ENCODE measurements at places on chromosomes 4 and X. TPM values are rescaled to one million over a fixed set of nuclear protein-coding genes. Genes with fewer than 3 reads are reported as not detected.

DNA sequence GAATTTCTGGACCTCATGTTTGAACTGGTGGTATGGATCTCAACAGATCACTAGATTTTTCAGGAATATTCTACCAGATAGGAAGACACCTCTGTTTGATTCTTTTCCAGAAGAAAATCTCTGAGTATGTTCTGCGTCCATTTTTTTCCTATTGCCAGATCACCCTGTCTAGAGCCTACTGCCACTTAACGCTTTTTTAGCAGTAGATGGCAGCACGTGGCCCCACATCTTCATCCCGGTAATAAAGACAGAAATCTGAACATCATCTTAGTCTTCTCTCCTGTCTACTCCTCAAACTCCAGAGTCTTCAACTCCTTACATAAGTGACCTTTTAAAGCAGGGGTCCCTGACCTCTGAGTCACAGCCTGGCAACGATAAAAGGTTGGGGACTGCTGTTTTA is 184.7 kb downstream of the TMA16 start:
- DNase-seq, result no peak

- no peak for DNase-seq
Observed at GRCh38 chrX:46341767-46342322, 203.4 kb downstream of the ZNF674 start.

DNA sequence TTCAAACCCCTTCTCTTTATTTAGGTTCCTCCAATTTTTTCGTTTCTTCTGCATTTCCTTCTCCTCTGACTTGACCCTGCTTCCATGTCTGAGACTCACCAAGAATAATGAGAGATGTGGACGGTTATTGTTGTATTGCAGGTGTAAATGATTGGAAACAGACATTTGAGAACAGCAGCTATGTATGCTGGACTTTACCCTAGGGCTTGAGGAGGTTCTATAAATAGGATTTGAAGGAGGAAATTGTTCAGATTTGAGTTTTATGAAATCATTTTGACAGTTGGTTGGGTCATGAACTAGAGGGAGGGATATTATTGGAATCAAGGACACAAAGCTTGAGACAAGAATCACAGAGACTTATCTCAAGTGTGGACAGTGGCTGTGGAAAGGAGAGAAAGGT is 614.6 kb upstream of the CPEB2 start:
- no peak for DNase-seq

DNA sequence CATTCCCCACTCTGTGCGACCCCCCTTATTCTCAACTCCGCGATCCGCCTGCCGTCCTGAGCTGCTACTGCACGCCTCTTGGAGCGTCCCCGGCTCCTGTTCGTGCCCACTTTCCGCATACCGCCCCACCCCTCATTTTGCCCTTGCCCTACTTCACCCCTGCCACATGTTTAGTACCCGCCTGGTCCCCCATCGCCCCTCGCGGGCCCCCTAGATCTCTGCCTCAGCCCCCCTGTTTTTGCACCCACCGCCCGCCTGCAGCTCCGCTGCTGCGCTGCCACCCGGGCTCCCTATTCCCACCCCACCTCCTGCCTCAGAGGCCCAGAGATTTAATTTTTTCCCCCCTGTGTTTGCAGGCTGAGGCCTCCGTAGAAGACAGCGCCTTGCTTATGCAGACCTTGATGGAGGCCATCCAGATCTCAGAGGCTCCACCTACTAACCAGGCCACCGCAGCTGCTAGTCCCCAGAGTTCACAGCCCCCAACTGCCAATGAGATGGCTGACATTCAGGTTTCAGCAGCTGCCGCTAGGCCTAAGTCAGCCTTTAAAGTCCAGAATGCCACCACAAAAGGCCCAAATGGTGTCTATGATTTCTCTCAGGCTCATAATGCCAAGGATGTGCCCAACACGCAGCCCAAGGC is 1.4 kb downstream of the MAGED1 start:
- DNase-seq, result no peak

- no peak for DNase-seq
Observed at GRCh38 chr4:180618396-180618795, 1624.8 kb upstream of the TENM3 start.

Gene MAGEA12
- total RNA-seq, result not detected

DNA sequence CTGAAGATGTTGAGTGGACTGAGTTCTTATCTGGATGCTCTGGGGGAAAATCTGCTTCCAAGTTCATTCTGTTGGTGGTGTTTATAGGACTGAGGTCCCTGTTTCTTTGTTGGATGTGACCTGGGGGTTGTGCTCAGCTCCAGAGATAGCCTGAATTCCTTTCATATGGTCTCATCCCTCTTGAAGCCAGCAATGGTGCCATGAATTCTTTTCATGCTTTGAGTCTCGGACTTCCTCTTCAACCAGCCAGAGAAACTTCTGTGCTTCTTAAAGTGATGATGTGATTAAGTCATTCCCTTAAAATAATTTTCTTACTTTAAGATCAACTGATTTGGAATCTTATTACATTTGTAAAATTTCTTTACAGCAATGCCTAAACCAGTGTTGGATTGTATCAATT is 233.8 kb upstream of the UGT8 start:
- DNase-seq, result peak; percentile 63

Gene AKAP14
- total RNA-seq, result not detected

DNA sequence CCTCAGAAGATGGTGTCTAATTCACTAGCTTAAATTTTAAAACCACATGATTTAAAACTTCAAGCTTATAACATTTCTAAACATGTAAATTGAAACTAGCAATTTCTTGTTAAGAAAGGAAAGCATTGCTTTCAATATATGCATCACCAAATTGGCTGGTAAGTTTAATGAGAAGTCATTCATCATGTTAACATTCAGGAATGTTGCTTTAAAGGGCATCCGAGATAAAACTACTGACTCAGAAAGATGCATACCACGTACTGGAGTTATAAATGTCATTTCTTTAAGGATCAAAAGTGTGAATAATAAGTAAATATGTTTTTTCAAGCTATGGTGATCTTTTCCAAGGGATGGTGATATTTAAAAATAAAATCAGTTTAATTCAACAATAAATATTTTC is 83.3 kb upstream of the VCX2 start:
- DNase-seq, result no peak

Gene ARHGAP4
- 20.2 TPM for total RNA-seq

- no peak for DNase-seq
Observed at GRCh38 chr4:36385951-36386571, 104.6 kb downstream of the DTHD1 start.

DNA sequence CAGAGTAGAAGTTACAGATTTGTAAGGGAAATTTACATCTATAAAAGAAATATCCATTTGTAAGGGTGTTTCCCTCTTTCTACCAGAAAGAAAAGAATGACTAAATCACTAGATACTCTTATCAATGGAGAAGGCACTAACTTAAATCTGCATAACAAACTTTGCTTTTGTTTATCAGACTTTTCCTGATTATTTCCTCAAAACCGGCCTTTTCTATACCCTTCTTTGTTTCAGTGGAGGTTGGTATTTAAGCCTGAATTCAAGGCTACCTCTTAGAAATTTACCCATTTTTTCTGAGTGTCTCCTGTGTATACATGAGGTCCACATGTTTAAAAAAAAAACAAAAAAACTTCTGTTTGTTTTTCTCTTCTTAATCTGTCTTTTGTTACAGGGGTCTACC is 80.4 kb upstream of the GRPR start:
- DNase-seq, result no peak

- DNase-seq, result no peak
Observed at GRCh38 chrX:22912616-22913015, 87.1 kb upstream of the DDX53 start.

DNA sequence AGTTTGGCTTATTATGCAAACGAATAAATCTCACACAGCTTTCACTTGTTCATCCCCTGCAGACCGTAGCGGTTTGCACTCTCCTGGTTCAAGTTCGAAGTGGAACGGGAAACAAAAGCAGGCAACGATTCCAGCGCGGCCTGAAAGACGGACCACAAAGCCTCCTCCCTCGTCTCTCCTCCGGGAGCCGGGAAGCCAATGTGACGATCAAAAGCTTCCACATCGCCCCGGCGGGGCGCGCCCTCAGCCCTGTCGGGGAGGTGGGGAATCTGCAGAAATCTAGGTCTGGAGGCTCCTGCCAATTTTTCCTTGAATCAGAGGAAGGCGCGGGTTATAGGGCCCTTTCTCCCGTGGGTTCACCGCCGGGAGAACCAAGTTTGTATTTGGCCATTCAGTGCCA is 16.9 kb upstream of the ZIC3 start:
- no peak for DNase-seq

- no peak for DNase-seq
Observed at GRCh38 chr4:156954587-156954986, 17.0 kb downstream of the PDGFC start.

DNA sequence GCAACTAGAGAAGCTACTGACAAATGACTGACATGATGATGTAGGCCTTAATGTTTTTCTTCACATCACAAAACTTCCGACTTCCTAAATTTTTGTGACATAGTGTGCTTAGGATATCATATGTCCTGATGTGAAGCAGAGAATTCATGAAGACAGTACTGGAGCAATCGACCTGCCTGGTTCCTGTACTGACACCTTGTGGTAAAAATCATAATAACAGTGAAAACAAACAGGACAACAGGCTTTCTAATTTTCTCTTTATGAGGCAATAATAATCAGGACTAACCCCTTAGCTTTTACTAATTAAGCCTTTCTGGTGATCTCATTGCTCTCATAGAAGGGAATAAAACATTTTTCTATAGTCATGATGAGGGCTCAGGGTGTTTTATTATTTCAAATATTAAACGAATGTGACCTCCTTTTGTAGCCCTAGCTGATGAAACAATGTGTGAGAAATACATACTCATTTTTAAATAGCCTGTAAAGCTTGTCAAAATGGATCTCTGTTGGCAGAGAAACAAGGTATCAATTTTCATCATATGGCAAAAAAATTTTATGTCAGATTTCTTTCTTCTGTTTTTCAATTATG is 158.4 kb downstream of the TENT5D start:
- no peak for DNase-seq

GRCh38 chrX:2863646-2864045 is 34.9 kb downstream of the GYG2 start:
- DNase-seq, result no peak

Gene NSUN7
- 4.6 TPM for total RNA-seq

- DNase-seq, result no peak
Observed at GRCh38 chr4:188783606-188784160, 644.4 kb downstream of the TRIML1 start.

Gene AKAP17A
- 32.7 TPM for total RNA-seq

DNA sequence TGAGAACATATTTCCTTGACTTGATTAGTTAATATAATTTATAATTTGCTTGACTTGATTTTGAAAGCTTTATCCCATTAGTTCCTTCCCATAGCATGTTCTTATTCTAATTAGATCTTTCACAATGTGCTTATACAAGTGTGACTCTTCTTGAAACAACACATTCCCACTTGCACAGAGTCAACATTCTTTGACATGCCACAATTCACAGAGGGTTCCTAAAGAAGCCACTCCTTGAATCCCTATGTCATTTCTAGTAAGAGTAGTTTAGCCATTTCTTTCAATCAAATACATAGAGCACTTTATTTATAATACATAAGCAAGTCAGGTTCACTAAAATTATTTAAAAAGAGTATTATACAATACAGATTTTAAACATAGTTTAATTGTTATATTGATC is 228.9 kb upstream of the GRID2 start:
- peak; percentile 7 for DNase-seq

Gene GYG2
- 0.75 TPM for total RNA-seq

Gene SPANXC
- not detected for total RNA-seq

- DNase-seq, result no peak
Observed at GRCh38 chr4:38281371-38282071, 321.3 kb downstream of the PTTG2 start.

DNA sequence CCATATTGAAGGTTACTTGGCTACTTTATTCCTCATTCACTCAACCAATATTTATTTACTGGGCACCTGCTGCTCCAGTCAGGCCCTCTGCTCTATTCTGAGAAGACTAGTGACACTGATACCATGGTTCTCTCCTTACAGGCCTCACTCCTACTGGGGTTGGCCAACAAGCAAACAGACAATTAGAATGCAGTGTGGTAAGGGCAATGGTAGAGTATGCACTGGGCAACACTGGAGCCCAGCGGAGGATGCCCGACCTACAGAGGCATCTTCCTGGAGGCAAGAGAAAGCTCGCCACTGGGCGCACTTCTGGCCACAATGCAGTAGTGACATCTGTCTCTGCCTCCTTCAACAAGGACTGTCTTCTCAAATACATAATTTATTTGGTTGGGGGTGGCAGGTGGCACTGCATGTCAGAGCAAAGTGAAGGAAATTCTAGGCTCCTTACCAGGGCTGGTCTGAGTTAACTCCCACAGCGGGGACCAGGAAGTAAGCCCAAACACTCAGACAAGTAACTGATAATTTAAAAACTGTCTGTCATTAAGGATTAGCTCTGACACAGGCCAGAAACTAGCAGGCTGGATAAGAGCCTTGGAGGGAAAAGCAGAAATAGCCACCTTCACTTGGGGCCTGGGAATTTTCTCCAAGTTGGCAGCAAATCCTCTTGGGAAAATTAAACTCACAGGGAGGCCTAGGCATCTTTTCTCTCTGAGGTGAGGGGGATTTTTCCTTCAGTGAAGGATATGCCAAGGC is 150.7 kb upstream of the EOLA2 start:
- DNase-seq, result no peak

Gene ANKRD37
- 1.0 TPM for total RNA-seq

- DNase-seq, result no peak
Observed at GRCh38 chrX:40685362-40685918, 38.1 kb upstream of the CXorf38 start.

Gene BEX2
- total RNA-seq, result 19.0 TPM

DNA sequence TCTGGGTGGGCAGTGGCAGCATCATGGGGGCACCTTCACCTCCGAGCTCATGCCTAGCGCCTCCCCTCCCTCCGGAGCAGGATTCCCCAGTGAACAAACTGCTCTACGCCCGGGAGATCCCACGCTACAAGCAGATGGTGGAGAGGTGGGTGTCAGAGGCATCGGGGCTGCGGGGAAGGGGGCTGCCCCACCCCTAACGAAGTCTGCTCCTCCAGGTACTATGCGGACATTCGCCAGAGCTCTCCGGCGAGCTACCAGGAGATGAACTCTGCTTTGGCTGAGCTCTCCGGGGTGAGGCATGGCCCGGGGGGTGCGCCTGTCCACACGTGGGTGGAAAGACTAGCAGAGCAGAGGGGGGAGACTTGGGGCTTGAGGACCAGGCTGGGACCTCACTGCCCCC is 2.7 kb upstream of the SRPK3 start:
- DNase-seq, result no peak

Gene SPANXD
- not detected for total RNA-seq

- no peak for DNase-seq
Observed at GRCh38 chrX:39492497-39493162, 605.1 kb downstream of the BCOR start.

Gene ATP2B3
- total RNA-seq, result not detected

All from epithelial cell of proximal tubule (primary cell).